ENCODE measurements at places on chromosomes 13 and 19.
A peak's percentile ranks its signal among the peaks of the same experiment; 100 is the strongest.

DNA sequence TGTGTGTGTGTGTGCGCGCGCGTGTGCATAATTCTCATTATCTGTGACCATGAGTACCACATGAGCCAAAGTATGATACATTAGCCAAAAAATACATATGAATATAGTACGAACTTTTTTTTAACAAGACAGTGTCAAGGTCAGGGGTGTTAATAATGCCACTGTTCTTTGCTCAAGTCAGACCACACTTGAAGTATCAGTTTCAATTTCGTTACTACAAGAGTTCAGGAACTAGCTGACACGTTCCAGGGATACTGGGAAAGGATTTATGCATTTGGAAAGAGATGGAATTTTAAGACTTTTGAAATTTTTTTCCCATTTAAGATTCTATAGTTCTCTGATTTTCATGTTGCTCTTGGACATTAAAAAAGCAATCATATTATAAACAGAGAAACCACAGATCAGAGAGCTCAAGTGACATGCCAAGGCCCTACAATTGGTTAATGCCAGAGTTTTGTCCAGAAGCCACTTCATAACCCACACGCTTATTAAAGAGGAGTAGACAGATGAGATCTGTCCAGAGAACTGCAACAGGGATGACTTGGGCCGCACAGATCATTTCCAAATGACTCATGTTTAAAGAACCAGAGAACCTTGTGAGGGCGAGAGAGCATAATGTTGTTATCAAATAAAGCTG, 718.8 kb upstream of the SGCG start:
- no peak for DNase-seq

DNA sequence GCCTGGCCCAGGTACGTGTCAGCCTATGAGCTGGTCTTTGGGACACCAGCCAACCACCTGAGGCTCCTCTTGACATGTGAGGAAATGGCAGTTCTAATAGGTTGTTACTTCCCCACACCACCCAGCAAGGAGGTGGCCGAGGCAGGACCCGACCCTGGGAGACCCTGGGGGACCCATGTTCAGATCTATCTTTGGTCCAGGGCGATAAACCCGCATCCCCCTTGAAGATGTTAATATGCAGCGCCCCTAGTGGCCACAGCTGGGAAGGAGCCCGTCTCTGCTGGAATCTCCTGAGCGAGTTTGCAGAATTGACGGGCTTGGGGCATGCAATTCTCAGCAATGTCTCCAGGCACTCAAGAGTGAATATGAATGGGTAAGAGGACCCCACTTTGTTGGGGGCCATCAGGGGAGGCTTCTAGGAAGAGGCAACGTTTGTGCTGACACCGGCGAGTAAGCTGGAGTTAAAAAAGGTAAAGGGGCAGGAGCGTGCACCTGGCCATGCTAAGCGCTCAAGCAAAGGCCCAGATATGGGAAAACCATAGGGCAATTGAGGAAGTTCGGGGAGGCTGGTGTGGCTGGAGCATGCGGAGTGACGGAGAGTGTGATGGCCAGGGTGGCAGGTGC, 1.5 kb upstream of the MYO1F start:
- DNase-seq: peak; percentile 28

DNA sequence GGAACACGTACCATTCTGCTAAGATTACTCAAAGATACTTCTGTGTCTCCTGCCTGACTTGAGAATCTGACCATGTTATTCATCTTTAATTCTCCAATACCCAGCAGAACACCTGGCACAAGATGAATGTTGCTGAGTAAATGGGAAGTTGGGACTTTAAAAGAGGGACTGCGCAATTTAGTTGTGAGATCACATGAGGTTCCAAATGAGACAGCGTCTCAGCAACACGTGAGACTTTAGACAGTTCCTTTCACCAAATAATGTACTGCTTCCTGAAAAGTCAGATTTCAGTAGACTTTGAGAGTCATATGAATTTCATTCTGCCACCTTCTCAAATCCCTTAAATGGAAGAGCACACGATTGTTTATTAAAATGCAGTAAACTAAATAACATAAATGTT, 36.7 kb downstream of the DOCK9 start:
- DNase-seq: no peak

DNA sequence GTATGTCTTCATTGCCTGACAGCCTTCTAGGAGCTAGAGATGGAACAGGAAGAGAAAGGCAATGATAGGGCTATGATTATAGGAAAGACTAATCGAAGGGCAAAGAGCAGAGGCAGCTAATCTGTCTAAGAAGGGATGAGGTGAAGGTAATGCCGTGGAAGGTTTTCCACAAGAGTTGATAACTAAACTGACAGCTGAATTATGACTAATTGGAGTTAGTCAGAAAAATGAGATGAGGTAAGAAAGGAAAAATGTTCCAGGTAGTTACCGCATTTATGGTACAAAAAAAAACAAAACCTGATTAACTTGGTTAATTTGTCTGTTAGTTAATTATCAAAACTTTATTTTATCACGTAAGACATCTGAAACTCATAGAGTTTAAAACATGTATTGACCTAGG, 260.3 kb downstream of the SLITRK6 start:
- no peak for DNase-seq

- no peak for DNase-seq
Measured at GRCh38 chr13:110682746-110683145, 23.2 kb downstream of the CARS2 start.

- peak; percentile 43 for DNase-seq
Measured at GRCh38 chr13:78603240-78603957, at the start of gene POU4F1. TSS of gene POU4F1 (minus strand) at chr13:78603552. CDS start at chr13:78603326, 226 bp downstream.

- no peak for DNase-seq
Measured at GRCh38 chr13:69677343-69677742, 430.3 kb upstream of the ATXN8OS start.

- DNase-seq: no peak
Measured at GRCh38 chr19:14039181-14039580, 7.6 kb downstream of the IL27RA start.

DNA sequence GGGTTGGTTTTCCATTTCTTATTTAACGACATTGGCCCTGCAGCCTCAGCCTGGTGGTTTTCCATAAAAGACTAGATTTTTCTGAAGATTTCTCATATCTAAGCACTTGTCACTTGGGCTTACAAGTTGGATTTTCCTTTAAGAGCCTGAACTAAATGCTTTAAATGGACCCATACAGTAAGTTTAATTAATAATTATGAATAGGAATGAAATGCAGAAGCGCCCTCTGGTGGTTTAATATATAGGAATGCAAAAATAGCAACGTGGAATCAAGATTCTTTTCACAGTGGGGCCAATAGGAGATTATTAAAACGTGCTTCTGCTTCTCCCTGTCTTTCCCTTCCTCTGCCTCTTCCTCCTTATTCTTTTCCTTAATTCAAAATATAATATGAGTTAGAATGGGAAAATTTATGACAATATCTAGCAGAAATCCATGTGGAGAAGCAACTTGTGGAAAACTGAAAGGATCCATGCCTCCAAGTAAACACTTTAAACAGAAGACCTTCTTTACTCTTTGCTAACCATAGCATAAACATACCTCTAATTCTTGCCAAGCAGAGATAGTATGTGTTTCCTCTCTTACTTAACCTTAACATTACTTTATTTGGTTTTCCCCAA, 324.0 kb downstream of the GPC5 start:
- DNase-seq: peak; percentile 13

DNA sequence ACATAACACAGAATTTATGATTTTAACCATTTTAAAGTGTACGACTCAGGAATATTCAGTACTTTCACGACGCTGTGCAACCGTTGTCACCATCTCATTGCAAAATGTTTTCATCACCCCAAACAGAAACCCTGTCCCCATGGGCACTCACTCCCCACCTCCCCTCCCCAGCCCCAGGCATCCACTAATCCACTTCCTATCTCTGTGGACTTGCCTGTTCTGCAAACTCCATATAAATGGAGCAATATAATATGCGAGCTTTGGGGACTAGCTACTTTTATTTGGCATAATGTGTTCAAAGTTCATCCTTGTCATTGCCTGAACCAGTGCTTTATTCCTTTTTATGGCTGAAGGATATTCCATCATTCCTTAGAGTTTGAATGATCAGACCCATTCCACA, 7.3 kb upstream of the INSR start:
- no peak for DNase-seq

GRCh38 chr13:97387890-97388289, 46.1 kb upstream of the RAP2A start:
- no peak for DNase-seq

GRCh38 chr19:35755550-35756376, 1.1 kb downstream of the HSPB6 start:
- peak; percentile 52 for DNase-seq

DNA sequence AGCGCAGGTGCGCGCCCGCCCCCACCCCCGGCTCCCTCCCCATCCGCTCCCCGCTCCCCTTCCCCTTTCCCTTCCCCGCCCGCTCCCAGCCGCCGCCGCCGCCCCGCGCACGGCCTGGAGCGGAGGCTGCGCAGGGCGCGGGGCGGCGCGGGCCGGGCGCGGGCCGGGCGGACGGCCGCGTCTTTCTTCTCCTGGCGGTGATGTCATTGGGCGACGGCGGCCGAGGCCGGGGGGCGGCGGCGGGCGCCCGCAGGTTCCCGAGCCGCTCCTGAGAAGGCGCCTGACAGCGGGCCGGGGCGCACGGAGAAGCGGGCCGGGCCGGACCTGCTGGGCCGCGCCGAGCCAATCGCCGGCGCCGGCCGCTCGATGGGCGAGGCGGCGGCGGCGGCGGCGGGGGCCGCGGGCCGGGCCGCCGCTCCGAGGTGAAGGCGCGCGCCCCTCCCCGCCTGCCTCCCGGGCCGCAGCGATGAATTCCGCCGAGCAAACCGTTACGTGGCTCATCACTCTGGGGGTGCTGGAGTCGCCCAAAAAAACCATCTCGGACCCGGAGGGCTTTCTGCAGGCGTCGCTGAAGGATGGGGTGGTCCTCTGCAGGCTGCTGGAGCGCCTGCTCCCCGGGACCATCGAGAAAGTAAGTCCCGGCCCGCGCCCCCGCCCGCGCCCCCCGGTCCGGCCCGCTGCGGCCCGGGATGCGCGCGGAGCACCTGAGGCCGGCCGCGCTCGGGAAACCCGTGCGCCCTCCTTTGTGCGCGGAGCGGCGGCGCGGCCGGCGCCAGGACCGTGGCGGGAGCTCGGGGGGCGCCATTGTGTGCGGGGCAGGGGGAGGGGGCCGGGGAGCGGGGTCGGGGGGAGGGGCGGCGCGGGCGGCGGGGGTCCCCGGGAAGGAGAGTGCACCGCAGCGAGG, at the start of gene ARHGEF7:
Gene ARHGEF7, plus strand, starts transcription at position 250 of the 904 bp plus-strand sequence. Its CDS starts 217 bp downstream, at position 467.
- DNase-seq: no peak

- no peak for DNase-seq
Measured at GRCh38 chr13:44412346-44412935, 38.8 kb downstream of the SERP2 start.

- DNase-seq: no peak
Measured at GRCh38 chr19:31073485-31074198, 275.6 kb downstream of the TSHZ3 start.

DNA sequence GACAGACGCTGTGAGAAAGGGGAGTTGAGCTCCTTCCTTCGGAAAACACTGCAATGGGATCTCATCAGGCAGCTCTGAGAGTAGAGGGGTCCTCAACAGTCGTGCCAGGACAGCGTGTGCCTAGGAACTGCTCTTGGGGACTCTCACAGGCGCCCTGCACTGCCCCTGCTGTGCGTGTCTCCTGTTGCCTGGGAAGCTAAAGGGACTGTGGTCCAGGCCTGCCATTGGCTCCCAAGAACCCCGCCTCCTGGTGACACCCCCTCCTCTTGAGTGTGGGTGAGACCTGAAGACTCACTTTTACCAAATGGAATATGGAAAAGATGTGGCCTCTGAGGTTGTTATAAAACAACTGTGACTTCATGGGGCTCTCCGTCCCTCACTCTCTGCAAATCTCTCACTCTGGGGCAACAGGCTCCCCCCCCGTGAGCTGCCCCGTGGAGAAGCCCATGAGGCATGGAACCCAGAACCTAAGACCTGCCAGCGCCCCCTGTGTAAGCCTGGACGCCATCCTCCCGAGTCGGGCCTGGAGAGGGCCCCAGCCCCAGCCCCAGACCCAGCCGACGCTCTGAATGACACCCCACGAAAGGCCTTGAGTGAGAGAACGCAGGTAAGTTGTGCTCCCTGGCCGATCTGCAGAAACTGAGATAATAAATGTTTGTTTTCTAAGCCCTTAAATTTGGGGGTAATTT, 302.7 kb downstream of the FGF9 start:
- DNase-seq: no peak

DNA sequence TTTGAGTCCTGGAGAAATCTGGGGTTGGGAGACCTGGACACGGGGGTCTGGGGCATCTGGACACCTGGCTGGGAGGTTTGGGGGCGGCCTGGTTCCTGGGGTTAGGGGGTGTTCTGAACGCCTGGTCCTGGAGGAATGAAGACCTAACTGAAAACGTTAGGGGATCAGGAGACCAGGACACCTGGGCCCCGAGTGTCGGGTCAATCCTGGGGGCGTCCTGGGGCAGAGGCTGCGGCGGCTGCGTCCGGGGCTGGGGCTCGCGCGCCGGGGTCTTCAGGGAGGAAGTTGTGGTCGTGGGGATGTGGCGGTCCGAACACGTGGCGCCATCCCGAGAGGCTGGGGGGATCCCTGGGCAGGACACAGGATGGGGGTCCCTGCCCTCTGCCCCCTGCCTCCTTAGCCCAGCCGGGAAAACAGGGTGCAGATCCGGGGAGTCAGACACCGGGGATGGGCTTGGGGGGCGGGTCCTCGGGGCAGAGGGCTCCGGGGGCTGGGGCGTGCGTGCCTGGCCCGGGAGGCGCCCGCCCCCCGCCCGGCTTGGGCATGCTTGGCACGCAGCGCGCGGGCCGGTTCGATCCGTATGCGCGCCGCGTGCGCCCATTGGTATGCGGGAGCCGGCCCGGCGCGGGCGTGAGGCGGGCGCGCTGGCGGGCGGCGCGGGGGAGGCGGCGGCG, 632 bp downstream of the NPAS1 start:
- no peak for DNase-seq

- no peak for DNase-seq
Measured at GRCh38 chr13:37956536-37956935, 87.0 kb upstream of the TRPC4 start.

DNA sequence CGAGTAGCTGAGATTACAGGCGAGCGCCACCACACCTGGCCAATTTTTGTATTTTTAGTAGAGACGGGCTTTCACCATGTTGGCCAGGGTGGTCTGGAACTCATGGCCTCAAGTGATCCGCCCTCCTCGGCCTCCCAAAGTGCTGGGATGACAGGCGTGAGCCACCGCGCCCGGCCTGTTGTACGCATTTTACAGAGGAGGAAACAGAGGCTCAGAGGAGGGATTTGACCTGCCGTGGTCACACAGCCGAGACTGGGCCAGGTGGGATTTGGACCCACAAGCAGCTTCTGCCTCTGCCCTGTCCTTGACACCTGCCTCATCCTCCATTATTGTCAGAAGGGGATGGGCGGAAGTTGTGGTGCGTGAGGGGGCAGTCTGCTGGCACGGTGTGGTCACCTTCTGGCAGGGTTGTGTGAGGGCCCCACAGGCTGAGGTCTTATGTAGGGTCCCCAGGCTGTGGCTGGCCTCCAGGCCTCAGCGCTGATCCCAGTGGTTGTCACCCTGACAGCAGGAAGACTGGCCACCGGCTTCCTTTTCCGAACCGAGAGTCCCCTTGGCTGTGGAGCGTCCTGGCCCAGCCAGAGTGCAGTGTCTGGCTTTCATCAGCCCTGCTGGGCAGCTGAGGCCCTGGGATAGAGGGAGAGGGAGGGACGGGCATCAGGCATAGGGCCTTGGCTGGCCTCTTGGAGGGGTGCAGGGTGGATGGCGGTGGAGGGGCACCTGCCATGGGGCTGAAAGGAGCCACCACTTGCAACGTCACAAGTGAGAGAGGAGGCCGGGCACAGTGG, 20.3 kb downstream of the NFIC start:
- no peak for DNase-seq

GRCh38 chr19:29503140-29503758, 22.5 kb upstream of the VSTM2B start:
- DNase-seq: no peak
